ENCODE measurements at places on chromosomes 2 and 18. TPM values are rescaled to one million over a fixed set of nuclear protein-coding genes. Genes with fewer than 3 reads are reported as not detected.

Gene FSIP2
- total RNA-seq: 0.09 TPM

DNA sequence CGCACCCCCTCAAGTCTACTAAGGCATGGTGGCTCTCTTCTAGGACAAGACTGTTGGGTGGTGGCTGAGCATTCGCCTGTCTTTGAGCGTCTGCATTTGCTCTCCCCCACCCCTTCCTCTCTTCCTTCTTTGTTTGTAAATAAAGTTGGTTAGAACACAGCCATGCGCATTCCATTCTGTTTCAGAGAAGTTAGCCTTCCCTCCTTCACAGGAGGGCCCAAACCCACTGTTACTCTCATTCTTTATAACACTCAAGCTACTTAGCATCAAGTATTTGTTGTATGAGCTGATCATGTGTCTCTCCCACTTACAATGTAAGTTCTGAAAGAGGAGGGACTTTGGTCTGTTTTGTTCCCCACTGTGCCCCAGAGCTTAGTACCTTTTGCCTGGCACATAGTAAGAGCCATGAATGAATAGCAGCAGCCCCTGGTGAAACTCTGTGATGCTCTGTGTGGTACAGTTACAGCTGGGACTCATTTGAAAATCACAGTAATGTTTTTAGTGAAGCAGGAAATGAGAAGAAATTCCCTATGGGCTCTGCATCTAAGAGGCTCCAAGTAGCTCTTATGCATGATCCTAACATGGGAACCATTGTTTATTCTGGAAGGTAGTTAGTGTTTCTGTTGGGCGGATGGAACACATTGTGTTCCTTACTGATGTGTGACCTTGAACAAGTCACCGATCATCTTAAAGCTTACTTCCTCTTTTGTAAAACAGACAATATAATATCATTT is 7.7 kb downstream of the MGAT5 start:
- DNase-seq: no peak
- H3K4me1 ChIP-seq: peaks cover 56% of the 10 kb centered on the region
- no peak overlapping the region for H3K27ac ChIP-seq
- no peak overlapping the region for H3K4me3 ChIP-seq
- peaks cover 25% of the 10 kb centered on the region for H3K27me3 ChIP-seq
- peaks cover 6% of the 10 kb centered on the region for H3K36me3 ChIP-seq

GRCh38 chr2:44836916-44837315 is 104.6 kb upstream of the SIX3 start:
- peaks cover 15% of the 10 kb centered on the region for H3K36me3 ChIP-seq
- DNase-seq: no peak
- H3K4me1 ChIP-seq: peaks cover 51% of the 10 kb centered on the region
- no peak overlapping the region for H3K4me3 ChIP-seq

DNA sequence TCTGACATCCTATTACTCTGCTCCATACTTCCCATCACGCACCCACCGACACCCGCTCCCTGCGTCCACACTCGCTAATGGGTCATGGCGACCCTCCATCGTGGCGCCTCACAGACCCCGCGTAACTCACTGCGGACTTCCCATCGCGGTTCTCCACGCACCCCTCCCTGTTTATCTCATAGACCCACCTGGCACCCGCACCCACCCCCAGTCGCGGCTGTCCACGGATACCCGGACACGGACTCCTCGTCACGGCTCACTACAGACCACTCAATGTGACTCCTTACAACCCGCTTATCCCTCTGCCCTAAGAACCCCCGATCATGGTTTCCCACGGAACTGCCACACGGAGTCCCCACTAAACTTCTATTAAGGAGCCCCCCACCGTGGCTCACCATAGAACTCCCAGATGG is 458 bp downstream of the CXXC1 start:
- no peak for DNase-seq
- H3K27ac ChIP-seq: peak overlapping the region; percentile 94
- peaks cover 45% of the 10 kb centered on the region for H3K4me1 ChIP-seq
- H3K27me3 ChIP-seq: no peaks in the 10 kb centered on the region
- peak overlapping the region; percentile 92 for H3K4me3 ChIP-seq

GRCh38 chr18:67104700-67105284 is 411.7 kb downstream of the DSEL start:
- H3K27ac ChIP-seq: no peak overlapping the region
- no peaks in the 10 kb centered on the region for H3K36me3 ChIP-seq
- no peaks in the 10 kb centered on the region for H3K4me1 ChIP-seq
- H3K4me3 ChIP-seq: no peak overlapping the region
- peaks cover 6% of the 10 kb centered on the region for H3K27me3 ChIP-seq

Data from activated CD8-positive, alpha-beta memory T cell treated with anti-CD3 and anti-CD28 coated beads, Interleukin-2, amount 10 ng/mL, durations not matched to agents 7 days and 5 days (primary cell).